Activated naive CD4-positive, alpha-beta T cell (primary cell): ENCODE measurements at places on chromosomes 11 and 22.

DNA sequence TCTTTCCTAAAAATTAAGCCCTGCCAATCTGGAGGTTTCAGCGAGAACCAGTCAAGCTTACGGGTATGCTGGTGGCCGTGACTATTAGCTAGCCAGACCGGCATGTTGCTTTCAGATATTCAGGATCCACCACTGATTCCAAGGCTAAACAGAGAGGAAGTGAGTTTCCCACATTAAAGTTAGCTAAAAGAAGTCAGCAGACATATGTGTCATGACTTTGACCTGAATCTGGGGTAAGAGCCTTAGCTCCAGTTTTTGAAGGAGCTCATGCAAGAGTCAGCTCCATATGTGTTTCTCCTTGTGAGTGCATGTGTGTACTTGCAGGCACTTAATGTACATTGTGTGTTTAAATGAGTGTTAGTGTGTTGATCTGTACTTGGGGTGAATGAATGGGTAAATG is 1.4 kb downstream of the ZFPL1 start:
- DNase-seq = no peak

DNA sequence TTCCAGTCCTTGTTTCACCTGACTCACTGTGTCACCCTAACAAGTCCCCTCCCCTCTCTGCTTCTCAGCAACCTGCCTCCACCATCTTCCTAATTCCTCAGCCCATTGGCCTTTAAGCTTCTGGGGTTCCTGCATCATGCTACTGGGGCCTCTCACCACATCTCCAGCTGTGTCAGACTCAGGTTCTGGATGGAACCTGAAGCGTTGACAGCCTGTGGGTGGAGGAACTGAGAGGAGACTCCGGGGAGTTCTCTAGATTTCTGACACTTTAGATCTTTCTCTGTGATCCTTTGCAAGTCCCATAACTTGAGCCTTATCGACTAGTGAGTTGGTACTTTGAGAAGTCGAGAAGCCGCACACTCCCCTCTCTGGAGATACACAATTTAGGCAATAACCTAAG is 11.6 kb upstream of the SLC5A1 start:
- no peak for DNase-seq

DNA sequence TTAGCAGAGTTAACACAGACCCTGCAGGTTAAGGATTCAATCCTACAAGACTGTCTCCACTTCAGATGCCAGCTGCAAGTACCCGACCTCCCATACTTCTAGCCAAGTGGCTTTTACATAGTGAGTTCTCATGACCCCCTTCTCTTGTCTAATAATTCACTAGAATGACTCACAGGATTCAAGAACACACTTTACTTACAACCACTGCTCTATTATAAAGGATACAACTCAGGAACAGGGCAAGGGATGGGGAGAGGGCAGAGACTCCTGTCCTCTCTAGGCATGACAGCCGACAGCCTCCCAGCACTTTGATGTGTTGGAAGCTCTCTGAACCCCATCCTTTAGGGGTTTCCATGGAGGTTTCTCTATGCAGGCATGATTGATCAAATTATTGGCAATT is 60.0 kb downstream of the MYO18B start:
- DNase-seq = no peak

- DNase-seq = no peak
Measured at GRCh38 chr22:29224859-29225410, 19.2 kb downstream of the EMID1 start.

- no peak for DNase-seq
Measured at GRCh38 chr11:104967534-104968354, 630 bp downstream of the CASP4 start.

GRCh38 chr22:19890502-19891316 is 36.0 kb upstream of the GNB1L start:
- no peak for DNase-seq

- DNase-seq = no peak
Measured at GRCh38 chr11:126740846-126741245, 259.7 kb downstream of the KIRREL3 start.

- DNase-seq = no peak
Measured at GRCh38 chr11:76415073-76415472, 29.7 kb upstream of the EMSY start.

DNA sequence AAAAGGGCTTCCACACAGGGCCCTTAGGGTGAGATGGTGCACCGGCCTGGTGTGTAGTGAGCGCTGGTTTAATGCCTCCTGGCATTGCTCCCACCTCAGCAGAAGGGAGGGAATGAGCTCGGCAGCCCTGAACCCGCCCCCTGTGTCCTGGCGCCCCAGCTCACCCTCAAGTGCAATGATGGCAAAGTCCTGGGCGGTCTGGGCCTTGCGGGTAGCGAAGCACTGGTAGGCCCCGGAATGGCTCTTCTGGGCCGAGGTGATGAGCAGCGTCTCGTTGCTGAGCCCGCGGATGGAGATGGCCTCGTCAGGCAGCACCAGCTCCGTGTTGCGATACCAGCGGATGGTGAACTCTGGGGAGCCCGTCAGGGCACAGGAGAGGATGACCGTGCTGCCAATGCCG is 193.3 kb downstream of the CEP164 start:
- no peak for DNase-seq

DNA sequence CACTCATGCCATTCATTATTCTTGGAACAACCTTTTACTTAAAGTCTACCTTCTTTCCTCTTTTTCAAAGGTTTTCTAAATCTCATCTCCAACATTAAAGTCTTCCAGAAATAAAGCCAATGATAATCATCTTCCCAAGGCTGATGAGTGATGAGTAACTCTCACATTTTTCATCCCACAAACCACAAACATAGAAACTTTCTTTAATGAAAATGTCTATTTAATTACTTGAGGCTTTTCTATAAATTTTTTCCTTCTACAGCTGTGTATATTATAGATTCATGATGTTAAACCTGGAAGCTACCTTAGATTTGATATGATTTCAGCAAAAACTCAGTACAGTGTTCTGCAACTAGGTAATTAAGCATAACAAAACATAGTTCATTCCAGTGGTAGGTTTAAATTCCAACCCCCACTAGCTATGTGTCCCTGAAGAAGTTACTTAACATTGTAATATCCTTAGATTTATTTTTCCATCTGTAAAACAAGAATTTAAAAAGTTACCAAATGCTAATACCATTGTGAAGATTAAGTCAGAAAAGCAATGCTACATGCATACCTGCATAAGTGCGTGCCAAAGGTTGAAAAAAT is 845.4 kb downstream of the KCNA4 start:
- no peak for DNase-seq

GRCh38 chr11:120142441-120143100 is 4.7 kb upstream of the TRIM29 start:
- no peak for DNase-seq

DNA sequence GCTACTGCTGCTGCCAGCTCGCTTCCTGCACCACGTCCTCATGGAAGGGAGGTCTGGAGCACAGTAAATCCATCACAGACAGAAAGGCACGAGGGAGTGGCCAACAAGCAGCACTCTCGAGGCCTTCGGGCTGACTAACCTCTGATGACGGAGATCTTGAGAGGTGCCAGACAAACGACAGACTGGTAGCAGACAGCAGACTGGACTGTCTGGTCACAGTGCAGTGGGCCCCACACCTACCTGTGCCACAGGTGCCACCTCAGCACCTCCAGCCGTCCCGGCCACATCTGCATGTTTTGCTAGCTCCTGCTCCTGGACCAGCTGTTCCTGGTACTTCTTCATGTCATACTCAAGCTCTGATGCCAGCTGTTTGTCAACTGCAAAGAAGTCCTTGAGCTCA is 64.1 kb downstream of the NCAPD3 start:
- no peak for DNase-seq

DNA sequence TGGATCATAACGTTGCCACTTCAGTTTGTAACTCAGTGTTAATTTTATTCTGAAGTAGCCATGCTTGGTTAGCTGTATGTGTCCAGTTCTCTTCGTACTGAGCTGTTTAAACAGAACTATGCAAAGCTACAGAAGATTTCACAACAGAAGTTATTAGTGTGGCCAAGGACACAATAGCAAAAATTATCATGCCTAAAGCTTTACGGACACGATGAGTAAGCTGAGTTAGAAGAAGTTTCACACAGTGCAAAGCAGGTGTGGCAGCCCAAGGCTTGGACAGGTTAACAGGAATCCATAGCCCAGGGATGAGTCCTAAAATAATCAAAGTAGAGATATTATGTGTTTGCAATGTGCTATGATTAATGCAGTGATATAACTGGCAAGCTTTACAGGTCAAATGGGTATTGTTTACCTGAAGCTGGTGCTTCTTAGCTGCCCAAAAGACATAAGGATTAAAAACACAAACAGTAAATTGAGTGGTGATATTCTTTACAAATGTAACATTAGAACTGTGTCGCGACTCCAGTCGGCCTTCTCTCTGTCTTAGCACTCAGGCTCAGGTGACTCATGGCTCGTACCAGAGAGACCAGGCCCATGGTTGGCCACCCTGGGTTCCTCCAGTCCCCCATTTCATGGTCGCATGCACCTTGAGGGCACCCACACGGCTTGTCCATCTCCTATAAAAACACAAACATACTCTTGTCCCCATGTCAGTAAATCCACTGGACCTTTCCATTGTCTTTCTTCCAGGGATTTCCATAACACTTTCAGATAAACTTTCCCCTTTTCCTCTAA is 35.5 kb upstream of the NCAM1 start:
- no peak for DNase-seq

- DNase-seq = no peak
Measured at GRCh38 chr11:117084992-117085391, 13.2 kb downstream of the SIK3 start.
